Left renal pelvis (tissue), 4 donors: ENCODE measurements at places on chromosomes 5 and 9.

- DNase-seq = no peak
Measured at GRCh38 chr9:131610231-131610761, 65.0 kb downstream of the PRRT1B start.

GRCh38 chr5:24026288-24026687 lies 518.9 kb downstream of the PRDM9 start:
- DNase-seq = no peak

DNA sequence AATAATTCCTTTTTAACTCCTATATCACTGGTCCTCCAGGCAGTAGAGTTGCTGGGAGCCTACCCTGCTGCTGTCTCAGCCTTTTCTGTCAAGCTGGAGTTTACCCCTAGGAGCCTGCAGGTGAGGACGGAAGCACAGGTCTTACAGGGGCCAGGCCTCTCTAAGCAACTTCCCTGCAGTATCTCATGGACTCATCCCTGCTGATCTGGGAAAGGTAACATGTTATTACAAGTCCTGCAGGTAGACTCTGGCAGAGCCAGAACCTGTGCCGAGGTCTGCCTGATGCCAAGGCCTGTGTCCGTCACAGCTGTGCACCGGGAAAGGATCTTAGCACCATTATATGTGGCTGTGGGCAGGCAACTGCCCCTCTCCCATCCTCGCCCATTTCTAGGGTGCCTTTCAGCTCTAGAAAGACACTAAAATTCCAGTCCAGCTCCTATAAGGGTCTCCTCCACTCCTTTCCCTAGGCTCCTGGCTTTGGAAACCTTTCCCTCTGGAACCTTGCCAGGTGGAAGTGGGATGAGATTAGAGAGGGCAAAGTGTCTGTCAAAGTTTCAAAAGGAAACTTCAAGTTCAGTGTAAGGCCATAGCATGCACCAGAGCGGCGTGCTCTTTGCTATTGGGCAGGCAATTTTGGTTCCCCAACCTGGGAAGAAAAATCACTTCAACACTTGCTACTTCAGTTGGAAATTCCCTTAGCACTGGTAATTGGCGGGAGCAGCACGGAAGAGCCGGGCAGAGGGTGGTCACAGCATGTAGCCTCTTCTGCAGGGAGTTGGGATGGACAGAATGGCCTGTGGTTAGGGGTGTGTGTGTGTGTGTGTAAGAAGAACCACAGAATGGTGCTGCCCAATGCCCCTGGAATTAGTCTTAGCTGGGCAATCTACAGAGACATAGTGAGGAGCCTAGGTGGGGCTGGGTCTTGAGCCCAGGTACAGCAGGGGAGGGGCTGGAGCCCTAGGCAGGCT lies 17.5 kb downstream of the TMEM171 start:
- no peak for DNase-seq

- DNase-seq = no peak
Measured at GRCh38 chr5:73135429-73136054, 15.2 kb downstream of the TMEM171 start.

DNA sequence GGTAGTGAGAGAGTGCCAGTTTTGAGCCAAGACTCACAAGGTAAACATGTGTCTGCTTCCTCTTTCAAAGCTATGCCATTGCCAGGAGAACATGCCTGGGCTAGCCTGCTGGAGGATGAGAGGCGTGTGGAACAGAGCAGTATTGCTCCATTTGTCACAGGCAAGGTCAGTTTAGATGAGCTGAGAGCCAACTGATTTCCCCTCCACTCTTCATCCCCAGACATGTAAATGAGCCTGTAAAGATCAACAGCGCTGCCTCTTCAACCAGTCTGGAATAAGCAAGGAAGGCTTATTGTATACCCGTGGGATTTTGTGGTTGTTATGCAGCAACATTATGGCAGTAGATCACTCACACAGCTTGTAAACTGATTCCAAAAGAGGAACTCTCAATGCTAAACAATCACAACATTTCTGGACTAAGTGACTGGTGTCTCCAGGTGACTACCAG lies 8.2 kb upstream of the GDNF start:
- no peak for DNase-seq

DNA sequence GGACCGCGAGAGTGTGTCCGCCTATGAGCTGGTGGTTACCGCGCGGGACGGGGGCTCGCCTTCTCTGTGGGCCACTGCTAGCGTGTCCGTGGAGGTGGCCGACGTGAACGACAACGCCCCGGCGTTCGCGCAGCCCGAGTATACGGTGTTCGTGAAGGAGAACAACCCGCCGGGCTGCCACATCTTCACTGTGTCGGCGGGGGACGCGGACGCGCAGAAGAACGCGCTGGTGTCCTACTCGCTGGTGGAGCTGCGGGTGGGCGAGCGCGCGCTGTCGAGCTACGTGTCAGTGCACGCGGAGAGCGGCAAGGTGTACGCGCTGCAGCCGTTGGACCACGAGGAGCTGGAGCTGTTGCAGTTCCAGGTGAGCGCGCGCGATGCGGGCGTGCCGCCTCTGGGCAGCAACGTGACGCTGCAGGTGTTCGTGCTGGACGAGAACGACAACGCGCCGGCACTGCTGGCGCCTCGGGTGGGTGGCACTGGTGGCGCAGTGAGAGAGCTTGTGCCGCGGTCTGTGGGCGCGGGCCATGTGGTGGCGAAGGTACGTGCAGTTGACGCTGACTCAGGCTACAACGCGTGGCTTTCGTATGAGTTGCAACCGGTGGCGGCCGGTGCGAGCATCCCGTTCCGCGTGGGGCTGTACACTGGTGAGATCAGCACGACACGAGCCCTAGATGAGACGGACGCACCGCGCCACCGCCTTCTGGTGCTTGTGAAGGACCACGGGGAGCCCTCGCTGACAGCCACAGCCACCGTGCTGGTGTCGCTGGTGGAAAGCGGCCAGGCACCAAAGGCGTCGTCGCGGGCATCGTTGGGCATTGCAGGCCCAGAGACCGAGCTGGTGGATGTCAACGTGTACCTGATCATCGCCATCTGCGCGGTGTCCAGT lies 1.8 kb downstream of the PCDHA7 start:
- DNase-seq = no peak

GRCh38 chr5:11897781-11898180 lies 6.5 kb downstream of the CTNND2 start:
- DNase-seq = no peak

- no peak for DNase-seq
Measured at GRCh38 chr5:139808481-139809330, 13.1 kb downstream of the PSD2 start.
